ENCODE measurements at places on chromosomes 1 and 21. TPM values are rescaled to one million over a fixed set of nuclear protein-coding genes. Genes with fewer than 3 reads are reported as not detected.
A peak's percentile ranks its signal among the peaks of the same experiment; 100 is the strongest.

DNA sequence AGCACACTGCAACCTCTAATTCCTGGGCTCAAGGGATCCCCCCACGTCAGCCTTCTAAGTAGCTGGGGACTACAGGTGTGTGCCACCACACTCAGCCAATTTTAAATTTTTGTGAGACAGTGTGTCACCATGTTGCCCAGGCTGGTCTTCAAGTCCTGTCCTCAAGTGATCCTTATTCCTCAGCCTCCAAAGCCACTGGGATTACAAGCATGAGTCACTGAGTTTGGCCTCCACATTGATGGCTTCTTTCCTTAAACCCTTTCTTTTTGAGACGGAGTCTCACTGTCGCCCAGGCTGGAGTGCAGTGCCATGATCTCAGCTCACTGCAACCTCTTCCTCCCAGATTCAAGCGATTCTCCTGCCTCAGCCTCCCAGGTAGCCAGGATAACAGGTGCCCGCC is 7.6 kb downstream of the KPNA6 start:
- no peak for DNase-seq

DNA sequence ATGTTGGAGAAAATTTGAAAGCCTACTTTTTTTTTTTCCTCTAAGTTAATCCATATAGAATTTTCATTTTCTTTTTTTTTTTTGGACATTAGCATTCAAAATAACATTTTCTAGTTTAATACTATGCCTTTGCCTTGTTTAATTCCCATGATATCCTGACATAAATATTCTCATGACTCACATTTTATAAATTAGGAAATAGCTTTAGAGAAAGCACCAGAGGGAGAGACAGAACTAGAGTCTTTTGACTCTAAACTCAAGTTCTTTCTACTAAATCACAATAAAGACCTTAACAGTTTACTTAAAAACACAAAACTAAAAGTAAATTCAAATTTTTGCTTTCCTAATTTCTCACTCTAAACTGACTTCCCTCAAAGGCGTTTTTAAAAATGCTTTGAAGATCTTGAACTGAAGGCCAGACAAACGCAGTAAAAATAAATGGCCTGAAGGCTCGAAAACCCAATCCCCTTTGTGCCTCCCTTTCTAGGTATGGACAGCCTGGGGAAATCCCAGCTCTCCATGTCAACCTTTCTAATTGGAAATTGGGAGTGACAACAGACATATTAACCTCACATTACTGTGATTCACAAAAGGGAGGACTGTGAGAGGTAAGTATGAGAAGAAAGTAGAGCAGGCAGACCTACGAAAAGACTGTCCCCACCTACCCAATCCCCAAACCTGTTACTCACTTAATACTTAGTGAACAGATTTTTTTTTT is 104.6 kb downstream of the ENAH start:
- DNase-seq, result no peak

DNA sequence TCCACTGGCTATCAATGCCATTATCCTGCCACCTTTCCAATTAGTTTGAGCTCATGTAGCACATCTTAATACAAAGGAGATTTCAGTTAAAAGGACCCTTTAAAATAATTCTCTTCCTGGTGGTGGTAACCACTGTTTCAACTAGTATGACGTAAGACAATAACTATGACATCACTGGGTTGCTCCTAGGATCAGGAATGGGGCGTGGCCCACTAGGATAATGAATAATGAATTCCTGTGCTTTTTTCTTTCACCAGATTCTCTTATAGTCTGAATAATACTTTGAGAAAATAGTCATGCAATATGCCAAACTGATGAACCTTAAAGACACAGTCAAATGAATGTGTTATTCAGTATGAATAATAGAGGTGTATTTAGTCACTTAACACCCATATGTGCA is 10.6 kb upstream of the KIFAP3 start:
- DNase-seq, result no peak

GRCh38 chr21:14955936-14956520 is 108.8 kb downstream of the NRIP1 start:
- DNase-seq, result no peak

- DNase-seq, result no peak
Measured at GRCh38 chr1:82598337-82598736, 797.6 kb downstream of the ADGRL2 start.

DNA sequence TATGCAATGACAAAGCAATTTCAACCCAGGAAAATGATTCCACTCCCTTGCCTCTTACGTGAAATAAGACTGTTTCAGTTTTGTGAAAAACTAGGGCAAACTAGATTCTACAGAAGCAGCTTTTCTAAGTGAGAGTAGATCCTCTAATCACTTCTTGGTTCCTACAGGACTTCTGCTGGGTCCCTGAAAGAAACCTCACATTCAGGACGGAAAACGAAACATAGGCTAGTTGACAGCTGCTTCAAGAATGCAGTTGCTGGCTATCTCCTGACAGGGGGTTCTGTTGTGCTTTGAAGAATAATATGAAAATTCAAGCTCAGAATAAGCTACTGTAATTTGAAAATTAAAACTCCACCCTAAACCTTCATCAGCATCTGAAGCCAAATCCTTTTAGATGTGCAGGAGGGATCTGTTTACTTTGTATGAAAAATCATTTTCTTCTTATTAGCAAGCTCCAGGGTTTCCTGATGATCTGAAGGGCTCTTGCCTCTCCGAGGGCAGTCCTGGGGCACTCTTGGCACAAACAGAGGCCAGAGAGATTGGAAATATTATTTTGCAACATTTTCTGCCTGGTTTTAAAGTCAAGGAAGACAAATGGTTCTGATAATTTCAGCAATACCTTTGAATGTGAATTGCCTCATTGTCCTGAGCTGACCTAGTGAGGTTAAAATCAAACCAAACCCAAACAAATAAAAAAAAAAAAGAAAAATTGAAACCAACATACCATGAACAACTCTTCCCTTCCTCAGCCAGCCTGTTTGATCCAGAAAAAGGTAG is 55.0 kb downstream of the NTMT2 start:
- peak; percentile 51 for DNase-seq

The TMIGD3 gene
- not detected for total RNA-seq

- no peak for DNase-seq
Measured at GRCh38 chr1:164736137-164736536, 177.2 kb downstream of the PBX1 start.

GRCh38 chr1:226712742-226713419 is 26.2 kb downstream of the ITPKB start:
- DNase-seq, result no peak

Data from myocyte (in vitro differentiated cells).